ENCODE measurements at places on chromosomes 1 and 21. TPM values are rescaled to one million over a fixed set of nuclear protein-coding genes. Genes with fewer than 3 reads are reported as not detected.
A peak's percentile ranks its signal among the peaks of the same experiment; 100 is the strongest.

- no peak for DNase-seq
Measured at GRCh38 chr1:37741130-37741529, 23.8 kb downstream of the EPHA10 start.

- no peak for DNase-seq
Measured at GRCh38 chr1:233668725-233669294, 54.9 kb downstream of the KCNK1 start.

S100A9 gene
- 69.6 TPM for total RNA-seq

GRCh38 chr1:170426596-170426995, 105.4 kb upstream of the GORAB start:
- no peak for DNase-seq

DNA sequence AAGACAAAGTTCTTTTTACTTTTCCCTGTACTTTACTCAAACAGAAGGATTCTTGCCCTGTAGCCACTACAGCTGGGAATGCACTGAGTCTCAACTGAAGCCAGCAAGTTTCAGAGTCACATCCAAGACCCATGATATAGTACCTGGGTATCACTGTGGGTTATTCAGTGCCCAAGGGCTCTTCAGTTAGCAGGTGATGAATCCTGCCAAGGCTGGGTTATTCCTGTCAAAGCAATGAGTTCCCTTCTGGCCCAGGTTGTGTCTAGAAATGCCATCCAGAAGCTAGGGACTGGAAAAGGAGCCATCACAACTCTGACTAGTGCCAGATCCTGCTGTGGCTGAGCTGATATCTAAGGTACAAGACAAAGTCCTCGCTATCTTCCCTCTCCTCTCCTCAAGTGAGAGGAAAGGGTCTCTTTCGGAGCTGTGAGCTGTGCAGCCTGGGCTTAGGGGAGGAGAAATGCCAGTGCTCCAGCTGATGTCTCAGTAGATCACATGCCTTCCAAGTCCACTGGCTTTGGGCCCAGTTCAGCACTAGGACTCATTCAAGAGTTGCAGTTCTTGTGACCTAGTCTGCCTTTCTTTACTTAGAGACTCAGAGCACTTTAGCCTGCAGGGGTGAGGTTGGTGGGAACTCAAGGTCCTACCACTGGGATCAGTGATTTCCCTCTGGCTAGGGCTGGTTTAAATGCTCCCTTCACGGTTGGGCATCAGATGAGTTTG, 369.4 kb downstream of the TBX15 start:
- peak; percentile 39 for DNase-seq

DNA sequence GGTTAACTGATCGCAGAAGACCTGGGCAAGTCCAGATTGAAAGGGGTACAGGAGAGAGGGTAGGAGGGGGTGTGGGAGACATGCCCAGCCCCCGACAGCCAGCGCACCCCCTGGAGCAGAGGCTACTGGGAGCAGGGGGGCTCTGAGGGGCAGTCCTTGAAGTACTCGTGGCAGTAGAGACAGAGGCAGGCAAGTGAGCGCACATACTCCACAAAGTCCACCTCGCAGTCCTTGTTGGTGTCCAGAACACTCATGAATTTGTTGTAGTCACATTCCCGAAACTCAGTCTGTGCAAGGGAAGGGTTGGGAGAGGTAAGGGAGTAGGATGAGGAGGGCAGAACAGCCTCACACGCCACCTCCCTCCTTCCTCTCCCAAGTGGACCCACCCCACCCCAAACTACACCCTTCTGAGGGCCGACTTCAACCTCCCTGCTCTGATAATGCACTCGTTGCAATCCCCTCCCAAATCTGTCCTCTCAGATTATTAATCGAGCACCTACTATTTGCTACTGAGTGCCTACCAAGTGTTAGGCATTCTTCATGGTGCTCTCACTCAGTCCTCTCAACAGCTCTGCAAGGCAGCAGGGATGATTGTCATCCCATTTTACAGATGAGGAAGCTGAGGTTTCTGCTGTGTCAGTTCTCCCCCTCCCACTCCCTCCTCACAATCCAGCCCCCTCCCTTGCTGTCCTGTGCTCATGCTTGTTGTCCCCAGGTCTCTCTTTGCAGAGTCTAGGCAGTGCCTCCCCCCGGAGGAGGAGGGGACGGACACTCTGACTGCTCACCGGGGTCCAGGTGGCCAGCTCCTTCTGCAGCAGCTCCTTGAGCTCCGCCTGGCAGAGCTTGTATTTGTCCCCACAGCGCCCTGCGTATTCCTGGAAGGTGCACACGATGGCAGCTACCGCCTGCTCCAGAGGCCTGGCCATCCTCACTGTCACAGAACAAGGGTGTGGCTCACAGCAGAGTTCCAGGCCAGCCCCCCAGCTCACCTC, 1.2 kb downstream of the S100A3 start:
- DNase-seq: no peak

DNA sequence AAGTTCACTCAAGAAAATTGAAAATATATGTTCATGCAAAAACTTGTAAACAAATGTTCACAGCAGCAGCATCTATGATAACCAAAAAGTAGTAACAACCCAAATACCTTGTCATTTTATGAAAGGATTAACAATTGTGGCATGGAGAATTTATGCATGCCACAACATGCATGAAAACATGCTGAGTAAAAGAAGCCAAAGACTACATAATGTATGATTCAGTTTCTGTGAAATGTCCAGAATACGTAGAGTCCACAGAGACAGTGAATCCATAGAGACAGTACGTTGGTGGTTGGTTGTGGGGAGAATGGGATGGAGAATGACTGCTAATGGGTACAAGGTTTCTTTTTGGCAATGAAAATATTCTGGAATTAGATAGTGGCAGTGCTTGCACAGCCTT, 148.7 kb downstream of the MAST2 start:
- DNase-seq: no peak

CFHR1 gene
- 0.52 TPM for total RNA-seq

- DNase-seq: no peak
Measured at GRCh38 chr1:53478502-53478818, 19.3 kb downstream of the DMRTB1 start.

FAM229A gene
- 1.0 TPM for total RNA-seq

DNA sequence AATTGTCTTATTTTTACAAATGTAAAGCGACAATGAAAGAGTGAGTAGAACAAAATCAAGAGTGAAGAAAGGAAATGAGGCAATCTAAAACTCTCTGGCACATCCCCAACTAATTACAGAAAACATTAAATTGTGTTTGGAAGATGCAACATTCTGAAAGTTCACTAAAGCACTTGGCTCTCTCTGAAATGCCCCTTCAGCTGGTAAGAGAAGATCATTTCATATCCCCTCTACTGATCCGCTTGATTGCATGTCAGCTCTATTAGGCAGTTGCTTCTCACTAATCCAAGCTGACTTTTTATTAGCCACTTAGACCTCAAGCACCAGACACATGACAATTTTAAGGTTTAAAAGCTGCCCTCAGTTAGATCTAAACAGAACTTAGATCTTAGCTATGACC, 262.8 kb upstream of the PRMT6 start:
- no peak for DNase-seq

KRTAP24-1 gene
- not detected for total RNA-seq

MAP3K7CL gene
- total RNA-seq: 15.5 TPM

DNA sequence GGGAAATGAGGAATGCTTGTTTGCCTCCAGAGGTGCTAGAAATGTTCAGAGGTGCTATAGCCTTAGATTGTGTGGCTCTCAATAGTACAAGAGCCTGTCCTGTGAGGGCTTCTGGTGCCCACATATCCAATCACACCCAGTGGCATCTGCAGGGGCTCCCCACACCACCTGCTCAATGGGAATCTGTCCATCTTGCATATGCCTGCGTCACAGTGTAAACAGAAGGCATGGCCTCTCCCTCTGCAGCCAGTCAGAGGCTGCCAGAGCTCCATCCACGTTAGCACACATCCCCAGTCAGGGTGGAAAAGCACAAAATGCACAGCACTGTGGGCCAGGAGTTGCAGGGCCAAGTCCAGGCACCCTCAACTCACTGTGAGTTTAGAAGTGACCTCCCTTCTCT, 113.6 kb upstream of the GRIK3 start:
- no peak for DNase-seq

DNA sequence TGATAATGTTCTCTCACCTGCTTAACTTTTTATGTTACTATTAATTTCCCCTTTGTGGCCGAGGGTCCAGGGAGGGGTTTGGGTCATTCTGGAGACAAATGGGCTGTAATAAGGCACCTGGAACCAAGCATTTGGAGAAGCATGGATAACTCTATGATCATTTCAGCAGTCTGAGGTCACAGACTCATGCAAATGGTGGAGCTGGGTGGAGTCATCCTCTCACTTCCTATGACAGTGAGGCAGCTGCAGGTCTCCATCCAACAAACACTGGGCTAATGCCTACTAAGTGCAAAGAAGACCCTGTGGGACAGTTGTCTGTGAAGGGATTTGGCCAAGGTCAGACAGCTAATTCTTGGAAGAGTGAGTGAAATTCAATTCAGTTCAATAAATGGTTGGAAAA, 28.8 kb upstream of the CAMTA1 start:
- no peak for DNase-seq

DNA sequence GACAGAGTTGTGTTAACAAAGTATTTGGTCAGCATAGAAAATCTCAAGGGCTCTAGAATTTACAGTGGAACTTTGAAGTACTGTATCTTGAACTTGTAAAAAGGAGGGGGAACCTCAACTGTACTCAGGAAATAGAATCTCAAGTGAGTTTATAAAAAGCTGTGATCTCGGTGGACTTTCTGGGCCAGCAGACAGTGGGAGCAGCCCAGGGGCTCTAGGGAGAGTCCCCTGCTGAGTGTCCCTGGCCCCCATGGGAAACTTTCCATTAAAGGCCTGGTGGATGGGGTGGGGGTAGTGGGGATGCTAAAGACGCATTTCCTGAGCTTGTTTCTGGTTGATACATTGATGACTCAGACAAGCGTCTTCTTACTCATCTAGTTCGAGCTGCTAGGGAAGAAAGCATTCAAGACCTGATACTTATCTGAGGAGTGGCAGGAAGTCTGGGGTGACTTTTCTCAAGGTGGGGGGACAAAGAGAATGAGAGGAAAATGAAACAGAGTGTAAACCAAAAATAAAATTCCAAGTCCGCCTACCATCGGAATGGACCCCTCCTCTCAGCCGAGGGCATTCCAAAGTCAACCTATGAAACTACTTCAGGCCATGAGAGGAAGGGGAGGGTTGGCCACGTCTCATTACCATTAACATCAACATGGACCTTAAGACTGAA, 65.5 kb downstream of the NID1 start:
- DNase-seq: no peak

DNA sequence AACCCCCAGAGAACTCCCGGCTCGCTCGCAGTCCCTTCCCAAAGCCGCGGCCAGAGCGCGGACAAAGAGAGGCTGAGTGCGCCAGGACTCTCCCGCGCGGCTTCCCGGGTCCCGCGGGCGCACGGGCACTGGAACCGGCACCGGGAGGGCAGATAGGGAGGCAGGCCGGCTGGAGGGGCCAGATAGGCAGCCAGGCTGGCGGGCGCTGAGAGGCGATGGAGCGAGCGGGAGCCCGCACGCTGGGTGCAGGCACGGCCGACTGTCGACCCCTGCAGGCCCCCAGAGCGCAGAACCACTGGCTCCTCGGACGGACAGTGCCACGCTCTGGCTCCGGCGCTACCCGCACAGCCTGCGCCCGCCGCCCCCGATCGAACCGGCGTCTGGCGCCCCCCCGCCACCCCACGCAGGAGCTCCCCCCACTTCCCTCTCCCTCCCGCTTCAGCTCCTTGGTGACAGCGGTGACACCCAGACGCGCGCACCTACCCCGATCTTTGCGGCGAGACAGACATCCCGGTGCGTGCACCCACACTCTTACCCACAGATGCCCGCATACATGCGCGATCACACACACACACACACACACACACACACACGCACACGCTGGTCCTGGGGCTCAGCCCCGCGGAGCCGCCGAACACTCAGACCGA, 534 bp downstream of the SLC6A9 start:
- DNase-seq: peak; percentile 14

GRCh38 chr1:66359815-66360214, 174.1 kb upstream of the SGIP1 start:
- no peak for DNase-seq

BOLA1 gene
- 17.0 TPM for total RNA-seq

- DNase-seq: no peak
Measured at GRCh38 chr1:117128323-117129079, 7.0 kb upstream of the TRIM45 start.

ERVH48-1 gene
- total RNA-seq: not detected

TRMT13 gene
- total RNA-seq: 22.6 TPM

GRCh38 chr1:165162671-165163241, 193.8 kb downstream of the LMX1A start:
- DNase-seq: peak; percentile 41

GRCh38 chr1:207579436-207579799, 65.5 kb upstream of the CR1L start:
- no peak for DNase-seq

ATP1A2 gene
- 524 TPM for total RNA-seq

DNA sequence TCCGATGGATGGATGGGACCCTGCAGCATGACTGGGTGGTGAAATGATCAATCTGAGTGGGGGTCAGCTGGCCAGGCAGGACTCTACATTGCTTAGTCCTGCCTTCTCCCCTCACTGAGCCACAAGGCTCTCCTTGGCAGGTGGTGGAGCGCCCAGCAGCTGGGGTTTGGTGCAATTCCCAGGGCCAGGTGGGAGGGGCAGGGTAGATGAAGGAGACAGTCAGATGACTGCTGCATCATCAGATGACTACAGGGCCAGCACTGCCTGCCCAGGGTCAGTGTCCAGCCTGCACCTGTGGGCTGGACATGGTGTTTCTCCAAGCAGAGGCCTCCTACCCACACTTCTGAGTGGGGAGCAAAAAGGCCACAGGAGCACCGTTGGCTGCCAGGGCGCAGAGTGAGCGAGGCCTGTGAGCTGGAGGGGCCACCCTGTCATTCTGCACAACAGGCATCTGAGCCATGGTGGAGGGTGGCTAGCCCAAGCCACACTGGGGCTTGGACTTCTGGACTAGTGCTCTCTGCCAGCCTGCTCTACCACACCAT, 103.9 kb upstream of the EDN2 start:
- no peak for DNase-seq

- no peak for DNase-seq
Measured at GRCh38 chr21:29711236-29711635, 228.6 kb downstream of the GRIK1 start.

RNF186 gene
- not detected for total RNA-seq

DNA sequence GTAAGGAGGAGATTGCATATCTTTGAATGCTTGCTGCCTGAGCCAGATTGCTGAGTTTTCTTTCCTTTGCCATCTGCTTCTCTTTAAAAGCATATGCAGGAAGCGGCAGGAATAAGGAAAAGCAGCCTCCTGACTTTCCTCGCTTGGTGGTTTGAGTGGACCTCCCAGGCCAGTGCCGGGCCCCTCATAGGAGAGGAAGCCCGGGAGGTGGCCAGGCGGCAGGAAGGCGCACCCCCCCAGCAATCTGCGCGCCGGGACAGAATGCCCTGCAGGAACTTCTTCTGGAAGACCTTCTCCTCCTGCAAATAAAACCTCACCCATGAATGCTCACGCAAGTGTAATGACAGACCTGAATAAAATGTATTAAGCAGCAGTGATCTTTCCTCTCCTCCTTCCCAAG, 1.5 kb downstream of the CORT start:
- no peak for DNase-seq

IL6R gene
- 317 TPM for total RNA-seq

AGO4 gene
- total RNA-seq: 21.7 TPM

- DNase-seq: no peak
Measured at GRCh38 chr1:170891872-170892271, 43.5 kb upstream of the MROH9 start.

Data from gastrocnemius medialis (tissue), 4 donors.